ENCODE measurements at places on chromosomes 3 and 15. TPM values are rescaled to one million over a fixed set of nuclear protein-coding genes. Genes with fewer than 3 reads are reported as not detected.

The XYLB gene
- total RNA-seq = 4.1 TPM

The TLNRD1 gene
- 39.0 TPM for total RNA-seq

The WNT5A gene
- total RNA-seq = 52.0 TPM

The CLDND1 gene
- total RNA-seq = 155 TPM

The PCSK6 gene
- 11.4 TPM for total RNA-seq

The NCEH1 gene
- 44.1 TPM for total RNA-seq
